ENCODE measurements at places on chromosomes 12 and 14. TPM values are rescaled to one million over a fixed set of nuclear protein-coding genes. Genes with fewer than 3 reads are reported as not detected.

DNA sequence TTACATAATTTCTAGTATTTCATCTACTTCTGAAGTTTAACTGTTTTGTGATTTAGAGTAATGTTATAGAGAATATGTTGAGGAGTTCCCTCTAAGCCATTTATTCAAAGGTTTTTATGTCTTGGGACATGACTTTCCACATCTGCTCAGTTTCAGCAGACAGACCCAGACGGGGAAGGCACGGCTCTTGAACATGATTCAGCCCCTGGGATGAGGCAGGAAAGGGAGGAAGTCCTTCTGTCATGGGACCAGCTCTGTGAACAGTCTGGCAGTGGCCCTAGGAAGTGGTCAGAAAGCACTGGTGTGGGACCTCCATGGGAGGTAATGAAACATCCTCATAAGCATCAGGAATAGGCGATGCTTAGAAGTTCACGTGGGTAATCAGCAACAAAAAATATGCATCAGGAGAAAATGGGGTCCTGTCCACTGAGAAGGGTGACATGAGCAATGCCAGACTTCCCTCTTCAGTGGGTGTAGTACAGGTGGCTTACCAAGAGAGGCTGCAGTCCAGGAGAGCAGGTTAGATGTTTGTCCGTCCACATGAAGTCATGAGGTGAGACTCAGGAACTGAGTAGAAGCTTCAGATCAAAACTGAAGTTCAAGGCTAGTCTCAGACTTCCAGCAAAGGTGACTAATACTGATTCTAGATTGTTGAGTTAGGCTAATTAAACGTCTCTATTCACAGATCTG, 248.5 kb downstream of the IPO8 start:
- DNase-seq, result no peak

GRCh38 chr12:4012977-4013968, 140.1 kb upstream of the PARP11 start:
- DNase-seq, result peak; percentile 82

- DNase-seq, result no peak
Observed at GRCh38 chr12:48143898-48144297, 13.4 kb downstream of the ASB8 start.

DNA sequence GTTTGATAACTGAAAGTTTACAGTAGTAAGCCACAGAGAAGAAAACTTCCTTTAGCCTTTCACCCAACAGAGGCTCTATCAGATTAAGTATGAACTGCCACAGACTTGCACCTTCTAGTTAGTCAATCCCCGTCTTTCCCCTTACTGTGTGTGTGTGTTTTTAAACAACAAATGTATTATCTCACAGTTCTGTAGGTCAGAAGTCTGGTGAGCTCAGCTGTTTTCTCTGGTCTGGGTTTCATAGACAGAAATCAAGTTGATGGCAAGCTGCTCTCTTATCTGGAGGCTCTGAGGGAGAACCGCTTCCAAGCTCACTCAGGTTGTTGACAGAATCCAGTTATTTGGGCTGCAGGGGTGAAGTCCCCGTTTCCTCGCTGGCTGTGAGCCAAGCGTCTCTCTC, 320.5 kb downstream of the PRKD1 start:
- peak; percentile 14 for DNase-seq

- no peak for DNase-seq
Observed at GRCh38 chr12:42261708-42262107, 23.7 kb upstream of the YAF2 start.

The CHGA gene
- 32.4 TPM for polyA plus RNA-seq

The NFE2 gene
- 0.07 TPM for polyA plus RNA-seq

- no peak for DNase-seq
Observed at GRCh38 chr14:56138928-56139327, 20.7 kb downstream of the PELI2 start.

GRCh38 chr14:103124501-103125001, 1.3 kb downstream of the TNFAIP2 start:
- no peak for DNase-seq

The EFS gene
- polyA plus RNA-seq, result 3.0 TPM

GRCh38 chr12:117685110-117685926, 283.5 kb downstream of the KSR2 start:
- peak; percentile 82 for DNase-seq
